Dermis blood vessel endothelial cell (primary cell): ENCODE measurements at places on chromosomes 11 and 22. TPM values are rescaled to one million over a fixed set of nuclear protein-coding genes. Genes with fewer than 3 reads are reported as not detected.

OR8D4 gene
- not detected in 2 replicates for total RNA-seq

PKDREJ gene
- total RNA-seq, result under 0.01 TPM in 1 of 2 replicates, not detected in the other

MIAT gene
- total RNA-seq, result 0.19 and 0.34 TPM in 2 replicates

MICAL2 gene
- 110 and 124 TPM in 2 replicates for total RNA-seq

RTL10 gene
- total RNA-seq, result 28.1 and 30.7 TPM in 2 replicates

RAB38 gene
- total RNA-seq, result 0.34 and 1.6 TPM in 2 replicates

OR52A1 gene
- total RNA-seq, result not detected in 2 replicates

MYOD1 gene
- total RNA-seq, result not detected in 2 replicates

PRG3 gene
- not detected in 2 replicates for total RNA-seq

PATE2 gene
- not detected in 2 replicates for total RNA-seq

LGR4 gene
- total RNA-seq, result 1.9 and 3.6 TPM in 2 replicates

OR10A3 gene
- total RNA-seq, result not detected in 2 replicates

SERHL2 gene
- total RNA-seq, result 3.0 and 3.1 TPM in 2 replicates
